Esophagus squamous epithelium (tissue), 5 donors: ENCODE measurements at places on chromosomes 16 and 17. TPM values are rescaled to one million over a fixed set of nuclear protein-coding genes. Genes with fewer than 3 reads are reported as not detected.

OMG gene
- 0.76 TPM for total RNA-seq

SRSF2 gene
- 203 TPM for total RNA-seq

CSF3 gene
- total RNA-seq = 4.0 TPM

G6PC1 gene
- total RNA-seq = not detected

TSPAN10 gene
- total RNA-seq = 2.1 TPM

NACA2 gene
- not detected for total RNA-seq

ELMO3 gene
- 33.9 TPM for total RNA-seq

DNA sequence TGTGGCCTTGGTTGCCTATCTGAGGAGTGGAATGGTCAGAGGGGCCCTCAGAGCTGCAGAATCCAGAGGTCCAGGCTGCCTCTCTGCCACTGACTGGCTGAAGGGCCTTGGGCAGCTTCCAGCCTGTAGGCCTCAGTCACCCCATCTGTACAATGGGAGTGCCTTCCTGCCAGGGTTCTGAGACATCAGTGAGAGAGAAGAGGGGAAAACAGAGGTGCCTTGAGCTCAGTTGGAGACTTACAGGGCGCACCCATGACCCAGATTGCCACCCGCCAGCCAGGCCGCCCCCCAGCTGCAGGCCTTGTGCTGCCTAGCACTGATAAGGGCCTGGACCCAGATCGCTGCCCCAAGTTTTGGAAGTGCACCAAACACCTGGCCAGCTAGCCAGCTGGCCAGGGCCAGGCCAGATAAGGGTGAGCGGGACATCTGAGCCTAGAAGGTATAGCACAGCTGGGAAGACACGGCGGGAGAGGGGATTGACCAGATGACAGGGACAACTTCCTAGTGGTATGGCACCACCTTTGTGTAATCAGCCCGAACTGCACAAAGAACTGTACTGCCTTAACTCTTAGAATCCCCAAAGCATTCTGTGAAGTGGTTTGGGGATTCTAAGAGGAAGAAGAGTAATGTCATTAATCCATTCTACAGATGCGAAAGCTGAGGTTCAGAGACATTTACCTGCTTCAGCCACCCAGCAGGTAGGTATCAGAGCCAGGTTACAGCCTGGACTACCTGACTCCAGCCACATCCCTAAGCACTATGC lies 1.4 kb downstream of the SLC4A1 start:
- H3K4me1 ChIP-seq = no peaks in the 10 kb centered on the region
- no peak overlapping the region for H3K4me3 ChIP-seq
- H3K36me3 ChIP-seq = no peaks in the 10 kb centered on the region
- no peak overlapping the region for H3K27ac ChIP-seq
- DNase-seq = no peak

DNA sequence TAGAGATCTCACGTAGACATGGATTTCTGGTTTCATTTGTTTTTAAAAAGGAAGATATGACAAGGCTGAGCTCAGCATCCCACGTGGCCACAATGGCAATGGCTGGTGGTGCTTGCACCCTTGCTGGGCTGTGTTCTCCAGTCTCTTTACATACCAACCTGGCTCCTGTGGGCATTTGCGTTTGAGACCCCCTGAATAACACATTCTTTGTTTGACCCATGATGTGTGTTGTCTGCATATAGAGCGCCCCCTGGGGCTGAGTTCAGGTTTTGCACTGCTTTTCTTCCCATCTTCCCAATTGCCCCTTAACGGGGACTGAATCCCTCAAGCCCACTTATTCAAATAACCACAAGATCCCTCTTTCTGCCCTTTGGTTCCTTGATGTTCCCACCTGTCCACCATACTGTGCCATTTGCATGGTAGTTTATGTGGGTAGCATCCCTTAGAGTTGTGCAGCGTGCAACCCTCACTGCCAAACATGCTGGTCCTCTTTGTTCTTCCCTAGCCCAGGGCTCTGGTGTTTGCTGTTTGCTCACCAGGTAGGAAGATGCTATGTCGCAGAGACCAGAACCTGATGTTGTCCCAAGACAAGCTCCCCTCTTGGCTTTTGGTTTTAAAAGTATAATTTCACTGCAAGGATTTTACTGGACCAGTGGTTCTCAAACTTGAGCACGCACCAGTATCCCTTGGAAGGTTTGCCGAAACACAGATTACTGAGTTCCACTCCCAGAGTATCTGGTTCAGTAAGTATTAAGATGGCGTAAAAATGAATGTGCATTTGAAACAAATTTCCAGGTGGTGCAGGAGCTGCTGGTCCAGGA lies 38.5 kb upstream of the NKD1 start:
- H3K4me1 ChIP-seq = no peaks in the 10 kb centered on the region
- no peak overlapping the region for H3K27ac ChIP-seq

DNA sequence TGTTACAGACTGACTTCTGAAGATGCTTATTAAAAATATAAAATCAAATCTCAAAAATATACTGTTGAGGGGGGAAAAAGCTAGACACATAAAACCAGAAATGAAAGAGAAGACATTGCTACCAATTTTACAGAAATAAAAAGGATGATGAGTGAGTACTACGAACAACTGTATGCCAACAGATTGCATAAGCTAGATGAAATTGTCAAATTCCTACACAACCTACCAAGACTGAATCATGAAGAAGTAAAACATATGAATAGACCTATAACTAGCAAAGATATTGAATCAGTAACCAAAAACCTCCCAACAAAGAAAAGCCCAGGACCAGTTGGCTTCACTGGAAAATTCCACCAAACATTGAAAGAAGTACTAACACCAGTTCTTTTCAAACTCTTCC lies 3.5 kb upstream of the CAPNS2 start:
- no peaks in the 10 kb centered on the region for H3K27me3 ChIP-seq
- H3K4me3 ChIP-seq = no peak overlapping the region
- no peak overlapping the region for H3K27ac ChIP-seq

GRCh38 chr17:4959261-4959965 lies 8.2 kb downstream of the SPAG7 start:
- no peak overlapping the region for H3K4me3 ChIP-seq
- H3K27ac ChIP-seq = no peak overlapping the region
- no peaks in the 10 kb centered on the region for H3K4me1 ChIP-seq
- DNase-seq = no peak
- H3K36me3 ChIP-seq = peaks cover 52% of the 10 kb centered on the region

DNA sequence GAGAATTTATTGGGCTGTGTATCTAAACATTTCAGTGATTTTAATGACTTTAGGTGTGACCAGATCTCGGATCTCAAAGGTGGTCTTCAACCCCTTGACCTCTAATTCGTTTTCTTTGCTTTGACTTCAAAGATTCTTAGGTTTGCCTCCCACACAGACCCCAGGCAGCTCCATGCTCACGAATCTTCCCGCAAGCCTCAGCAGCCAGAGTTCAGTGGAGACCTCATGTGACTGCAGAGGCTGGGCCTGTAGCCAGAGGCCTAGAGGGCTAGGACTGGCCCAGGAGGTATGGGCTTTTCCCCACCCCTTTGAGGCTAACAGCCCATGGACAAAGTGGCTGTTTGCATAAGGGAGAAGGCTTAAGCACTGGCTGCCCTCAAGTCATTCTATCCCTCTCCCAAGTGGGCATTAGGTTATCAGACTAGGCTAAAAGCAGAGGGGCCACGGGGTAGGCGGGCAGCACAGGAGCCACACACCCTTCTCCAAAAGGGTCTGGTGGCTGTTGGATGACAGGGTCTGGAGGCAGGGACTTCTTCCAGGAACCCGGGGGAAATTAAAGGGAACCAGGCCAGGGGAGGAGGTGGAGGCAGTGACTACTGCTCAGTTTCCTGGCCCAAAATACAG lies 3.0 kb downstream of the HIRIP3 start:
- H3K27ac ChIP-seq = no peak overlapping the region
- H3K4me1 ChIP-seq = peaks cover 19% of the 10 kb centered on the region
- H3K36me3 ChIP-seq = peaks cover 14% of the 10 kb centered on the region

GRCh38 chr17:57455063-57455914 lies 199.0 kb downstream of the MSI2 start:
- H3K4me3 ChIP-seq = no peak overlapping the region
- no peaks in the 10 kb centered on the region for H3K36me3 ChIP-seq
- H3K27me3 ChIP-seq = no peaks in the 10 kb centered on the region
- no peak overlapping the region for H3K27ac ChIP-seq
- H3K4me1 ChIP-seq = no peaks in the 10 kb centered on the region

DNA sequence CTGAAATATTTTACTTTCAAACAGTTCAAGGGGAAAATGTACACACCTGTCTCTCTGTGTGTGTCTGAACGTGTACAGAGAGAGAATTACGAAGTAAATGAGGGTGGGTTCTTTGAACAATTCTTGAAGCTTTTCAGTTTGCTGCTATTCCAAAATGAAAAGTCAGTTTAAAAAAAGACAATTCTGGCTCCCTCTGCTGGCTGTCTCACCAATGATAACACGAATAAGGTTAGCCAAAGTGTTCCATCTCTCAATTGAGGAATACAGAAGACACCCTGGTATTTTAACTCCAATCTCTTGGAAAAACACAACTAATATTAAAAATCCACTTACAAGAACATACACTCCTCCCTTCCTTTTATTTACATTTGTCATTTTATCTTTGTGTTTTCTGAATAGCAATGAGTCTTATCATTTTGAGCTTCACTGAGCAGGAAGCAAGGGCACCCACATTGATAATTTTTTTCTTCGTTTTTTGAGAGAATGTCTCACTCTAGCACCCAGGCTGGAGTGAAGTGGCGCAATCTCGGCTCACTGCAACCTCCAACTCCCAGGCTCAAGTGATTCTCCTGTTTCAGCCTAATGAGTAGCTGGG lies 20.5 kb downstream of the EFTUD2 start:
- peaks cover 30% of the 10 kb centered on the region for H3K36me3 ChIP-seq
- no peak overlapping the region for H3K4me3 ChIP-seq
- H3K4me1 ChIP-seq = no peaks in the 10 kb centered on the region
- no peak overlapping the region for H3K27ac ChIP-seq

DNA sequence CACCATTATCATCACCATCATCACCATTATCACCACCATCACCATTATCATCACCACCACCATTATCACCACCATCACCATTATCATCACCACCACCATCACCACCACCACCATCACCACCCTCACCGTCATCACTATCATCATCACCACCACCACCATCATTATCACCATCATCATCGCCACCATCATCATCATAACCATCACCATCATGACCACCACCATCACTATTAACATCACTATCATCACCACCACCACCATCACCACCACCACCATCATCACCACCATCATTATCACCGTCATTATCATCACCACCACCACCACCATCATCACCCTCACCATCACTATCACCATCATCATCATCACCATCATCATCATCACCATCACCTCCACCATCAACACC lies 9.1 kb downstream of the FOXL1 start:
- no peaks in the 10 kb centered on the region for H3K36me3 ChIP-seq
- DNase-seq = no peak
- no peak overlapping the region for H3K27ac ChIP-seq
- no peaks in the 10 kb centered on the region for H3K4me1 ChIP-seq

DNA sequence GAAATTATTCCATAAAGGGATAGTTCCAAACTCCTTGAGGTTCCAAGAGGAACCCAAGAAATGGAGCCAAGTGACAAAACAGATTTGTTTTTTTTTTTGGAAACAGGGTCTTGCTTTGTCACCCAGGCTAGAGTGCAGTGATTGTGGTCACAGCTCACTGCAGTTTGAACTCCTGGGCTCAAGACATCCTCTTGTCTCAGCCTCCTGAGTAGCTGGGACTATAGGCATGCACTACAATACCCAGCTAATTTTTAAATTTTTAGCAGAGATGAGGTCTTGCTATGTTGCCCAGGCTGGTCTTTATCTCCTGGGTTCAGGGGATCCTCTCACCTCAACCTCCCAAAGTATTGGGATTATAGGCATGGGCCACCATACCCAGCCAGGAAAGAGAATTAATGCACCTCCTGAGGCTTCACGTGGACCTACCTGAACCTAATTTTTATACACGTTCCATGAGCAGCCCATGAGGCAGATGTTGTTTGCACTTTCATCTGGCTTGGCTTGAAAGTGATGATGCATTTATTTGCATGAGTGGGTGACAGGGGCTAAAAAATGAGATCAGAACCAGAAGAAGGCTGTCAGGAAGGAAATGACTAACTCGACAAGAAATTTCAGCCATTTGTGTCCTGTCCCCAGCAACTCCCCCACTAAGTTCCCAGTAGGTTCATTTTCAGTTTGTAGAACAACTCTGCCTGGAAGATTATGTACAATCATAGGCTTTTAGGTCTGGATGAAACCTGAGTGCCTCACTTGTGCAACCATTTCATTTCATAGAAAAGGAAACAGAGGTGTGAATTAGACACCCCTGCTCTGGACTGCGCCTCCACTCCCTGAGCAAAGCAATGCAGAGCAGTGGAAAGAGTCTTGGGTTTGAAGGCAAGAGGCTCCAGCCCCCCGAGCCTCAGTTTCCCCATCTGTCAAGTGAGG lies 10.3 kb upstream of the IRF8 start:
- no peaks in the 10 kb centered on the region for H3K4me1 ChIP-seq
- H3K27ac ChIP-seq = no peak overlapping the region

DNA sequence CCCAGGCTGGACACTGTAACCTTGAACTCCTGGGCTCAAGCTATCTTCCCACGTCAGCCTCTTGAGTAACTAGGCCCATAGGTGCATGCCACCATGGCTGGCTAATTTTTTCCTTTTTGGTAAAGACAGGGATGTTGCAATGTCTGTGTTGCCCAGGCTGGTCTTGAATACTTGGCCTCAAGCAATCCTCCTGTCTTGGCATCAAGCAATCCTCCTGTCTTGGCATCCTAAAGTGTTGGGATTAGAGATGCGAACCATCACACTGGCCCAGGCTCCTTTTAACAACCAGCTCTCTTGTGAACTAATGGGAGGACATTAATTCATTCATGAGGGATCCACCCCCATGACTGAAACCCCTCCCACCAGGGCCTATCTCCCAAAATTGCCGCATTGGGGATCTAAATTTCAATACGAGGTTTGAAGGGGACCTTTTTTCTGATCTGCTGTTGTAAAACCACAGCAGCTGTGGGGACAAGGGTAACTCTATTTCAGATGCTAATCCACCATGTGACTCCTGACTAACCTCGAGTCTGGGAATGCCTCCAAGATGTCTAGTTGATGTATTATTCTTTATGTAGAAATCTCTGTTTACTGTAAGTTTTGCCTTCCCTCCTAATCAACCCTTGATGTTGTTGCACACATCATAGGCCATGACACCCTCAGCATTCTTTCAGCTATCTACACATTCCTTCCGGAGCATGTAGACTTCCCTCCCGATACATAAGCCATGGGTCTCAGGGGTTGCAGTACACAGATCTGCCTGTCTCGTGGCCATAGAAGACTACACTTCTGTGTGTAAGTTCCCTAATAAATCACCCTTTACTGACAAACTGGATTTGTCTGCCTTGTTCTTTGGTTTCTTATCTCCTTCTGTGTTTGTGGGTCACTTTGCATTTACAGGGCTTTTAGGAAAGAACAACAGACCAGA lies 37.6 kb downstream of the RNF112 start:
- DNase-seq = no peak
- H3K27me3 ChIP-seq = no peaks in the 10 kb centered on the region
- peak overlapping the region; percentile 78 for H3K27ac ChIP-seq
- H3K4me3 ChIP-seq = no peak overlapping the region

GRCh38 chr17:68657576-68657975 lies 56.4 kb upstream of the FAM20A start:
- no peaks in the 10 kb centered on the region for H3K27me3 ChIP-seq
- no peaks in the 10 kb centered on the region for H3K4me1 ChIP-seq
- DNase-seq = no peak
